Regular cardiac myocyte (primary cell): ENCODE measurements at places on chromosomes 7 and 10. TPM values are rescaled to one million over a fixed set of nuclear protein-coding genes. Genes with fewer than 3 reads are reported as not detected.

SAMD9L gene
- total RNA-seq = 14.2 and 28.8 TPM in 2 replicates

PIK3CG gene
- total RNA-seq = 0.19 and 1.1 TPM in 2 replicates

GTF2IRD2 gene
- total RNA-seq = 1.3 and 2.8 TPM in 2 replicates

TFPI2 gene
- total RNA-seq = 417 and 931 TPM in 2 replicates

RPEL1 gene
- total RNA-seq = under 0.01 and 0.19 TPM in 2 replicates

GSTO2 gene
- 2.3 and 2.5 TPM in 2 replicates for total RNA-seq

GPR37 gene
- total RNA-seq = not detected in 2 replicates

MBL2 gene
- not detected in 2 replicates for total RNA-seq

PRSS37 gene
- total RNA-seq = not detected in 2 replicates

IRF5 gene
- under 0.01 and 0.56 TPM in 2 replicates for total RNA-seq

HDAC9 gene
- 18.2 and 51.9 TPM in 2 replicates for total RNA-seq

TRIM73 gene
- total RNA-seq = 0.19 and 1.1 TPM in 2 replicates

PBLD gene
- total RNA-seq = 6.1 and 7.3 TPM in 2 replicates

SVOPL gene
- not detected in 2 replicates for total RNA-seq

SH2D4B gene
- total RNA-seq = under 0.01 TPM in 2 replicates
